ENCODE measurements at places on chromosomes 12 and 14.

DNA sequence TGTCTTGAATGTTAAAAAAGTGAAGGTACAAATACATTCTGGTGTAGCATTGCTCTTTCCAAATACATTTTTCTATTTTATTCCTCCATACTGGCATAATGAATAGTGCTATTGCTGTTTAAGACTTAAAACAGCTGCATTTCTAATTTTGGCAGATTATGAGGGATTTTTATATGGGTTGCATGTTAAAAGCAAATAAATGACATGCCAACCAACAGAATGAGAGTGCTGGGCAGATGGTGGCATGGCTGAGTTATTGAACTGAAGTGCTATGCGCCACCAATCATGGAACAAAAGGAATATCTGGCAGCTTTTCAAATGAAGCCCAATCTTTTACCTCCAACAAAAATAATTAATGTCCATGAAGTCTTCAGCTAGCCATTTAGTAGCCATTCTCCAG is 215.0 kb downstream of the PRKD1 start:
- DNase-seq, result no peak

DNA sequence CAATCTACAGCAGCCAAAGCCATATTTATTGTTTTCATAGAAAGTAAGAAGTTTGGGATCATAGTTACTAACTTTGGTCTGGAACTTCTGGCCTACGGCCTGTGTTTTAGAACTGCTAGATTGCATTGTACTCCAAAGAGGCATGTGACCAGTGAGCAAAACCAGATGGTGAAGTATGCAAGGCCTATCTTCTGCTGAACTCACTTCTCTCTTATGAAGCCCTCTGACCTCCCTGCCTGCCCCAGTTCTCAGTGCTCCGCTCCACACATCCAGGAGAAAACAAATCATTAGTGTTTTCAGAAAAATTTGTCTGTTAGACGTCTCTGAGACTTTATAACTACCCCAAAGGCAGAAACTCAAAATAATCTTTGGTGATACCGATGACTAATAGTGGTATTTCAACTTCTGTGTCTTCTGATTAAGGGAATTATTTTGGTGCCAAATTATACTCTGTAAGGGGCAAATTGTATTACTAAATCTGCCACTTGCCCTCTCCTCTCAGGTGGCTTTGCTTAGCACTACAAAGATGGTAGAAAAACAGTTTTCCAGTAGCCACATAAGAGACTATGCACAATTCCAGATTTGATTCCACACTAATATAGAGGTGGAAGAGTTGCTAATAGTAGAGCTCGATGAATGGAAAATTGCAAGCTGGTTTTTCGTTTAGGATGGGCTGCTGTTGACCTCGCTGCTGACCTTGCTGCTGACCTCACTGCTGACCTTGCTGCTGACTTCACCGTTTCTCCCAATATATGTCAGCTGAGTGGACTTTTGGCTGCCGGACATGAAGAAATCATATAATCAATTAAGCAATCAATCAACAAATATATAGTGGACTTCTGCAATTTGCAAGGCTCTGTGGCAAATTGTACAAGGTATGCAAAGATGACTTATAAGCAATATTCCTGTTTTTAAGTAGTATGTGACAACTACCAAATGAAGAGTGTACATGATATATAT is 147.5 kb downstream of the KITLG start:
- peak; percentile 20 for DNase-seq

DNA sequence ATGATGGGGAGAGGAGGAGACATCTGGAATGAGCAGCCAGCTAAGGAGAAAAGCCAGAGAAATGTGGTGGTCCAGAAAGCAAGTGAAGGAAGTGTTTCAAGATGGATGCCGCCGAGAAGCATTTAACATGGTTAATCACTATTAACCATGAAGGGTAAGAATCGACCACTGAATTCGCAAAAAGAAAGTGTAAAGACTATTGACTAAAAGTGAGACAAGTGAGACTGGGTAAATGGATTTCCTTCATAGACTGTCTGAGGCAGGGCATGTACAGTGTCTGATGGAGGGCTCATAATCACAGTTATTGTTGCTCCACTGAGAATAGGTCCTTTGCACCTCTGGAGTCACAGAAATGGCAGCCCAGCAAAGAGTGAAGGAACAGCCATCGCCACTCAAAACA is 25.3 kb upstream of the CLMN start:
- DNase-seq, result no peak

DNA sequence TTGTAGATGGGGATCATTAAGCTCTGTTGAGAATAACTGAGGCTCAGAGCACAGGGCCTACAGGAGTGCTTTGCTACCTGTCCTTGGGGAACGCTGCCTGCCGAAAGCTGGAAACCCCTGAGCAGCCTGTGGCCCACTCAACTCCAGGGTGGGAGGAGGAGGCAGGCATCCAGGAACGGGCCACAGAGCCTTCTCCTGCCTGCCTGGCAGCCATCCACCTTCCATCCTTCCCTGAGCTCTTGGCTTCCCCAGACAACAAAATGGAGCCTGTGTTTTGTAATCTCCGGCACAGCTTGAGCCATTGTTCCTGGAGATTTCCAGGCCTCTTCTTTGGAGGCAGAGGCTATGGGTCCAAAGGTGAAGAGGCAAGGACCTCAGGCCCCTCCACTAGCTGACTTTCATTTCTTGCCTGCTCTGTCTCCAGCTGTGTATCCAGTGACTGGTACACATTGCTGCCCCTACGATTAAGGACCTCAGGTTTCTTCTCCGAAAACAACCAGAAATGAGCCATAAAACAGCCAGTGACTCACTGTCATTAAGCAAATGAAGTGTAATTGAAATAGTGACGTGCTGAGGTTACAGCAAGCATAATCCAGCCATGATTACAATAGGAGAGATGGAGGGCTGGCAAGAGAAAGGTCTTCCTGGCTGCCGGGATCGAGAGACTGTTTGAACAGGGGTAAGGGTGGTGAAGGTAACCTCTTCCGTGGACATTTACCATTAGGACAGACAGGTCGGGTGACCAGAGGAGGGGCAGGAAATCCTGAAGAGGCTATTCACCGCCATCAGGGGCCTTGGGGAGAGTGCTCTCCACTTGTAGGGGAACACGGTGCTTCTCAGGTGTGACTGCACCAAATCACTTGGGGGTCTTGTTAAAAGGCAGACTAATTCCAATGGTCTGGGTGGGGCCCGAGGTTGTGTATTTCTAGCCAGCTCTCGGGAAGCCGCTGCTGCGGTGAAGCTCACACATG is 56.3 kb upstream of the KCNA5 start:
- no peak for DNase-seq

GRCh38 chr12:93205361-93205760 is 172.4 kb upstream of the NUDT4 start:
- DNase-seq, result no peak

DNA sequence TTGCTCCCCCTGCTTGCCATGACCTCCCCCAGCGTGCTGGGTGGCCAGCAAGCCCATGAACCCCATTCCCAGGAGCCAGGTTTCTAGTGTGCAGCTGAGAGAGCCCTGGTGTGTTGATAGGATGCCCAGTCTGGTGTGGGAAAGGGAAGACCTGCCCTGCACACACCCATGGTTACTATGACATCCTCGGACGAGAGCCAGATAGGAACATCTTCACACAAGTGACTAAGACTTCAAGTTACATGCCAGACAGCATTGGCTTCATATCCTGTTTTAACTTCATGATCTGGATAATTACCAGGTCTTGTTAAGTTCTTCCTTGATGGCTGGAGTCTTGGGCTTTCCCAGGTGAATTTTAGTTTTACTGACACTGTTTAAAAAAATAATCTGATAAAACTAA is 196.6 kb upstream of the EGLN3 start:
- DNase-seq, result no peak

DNA sequence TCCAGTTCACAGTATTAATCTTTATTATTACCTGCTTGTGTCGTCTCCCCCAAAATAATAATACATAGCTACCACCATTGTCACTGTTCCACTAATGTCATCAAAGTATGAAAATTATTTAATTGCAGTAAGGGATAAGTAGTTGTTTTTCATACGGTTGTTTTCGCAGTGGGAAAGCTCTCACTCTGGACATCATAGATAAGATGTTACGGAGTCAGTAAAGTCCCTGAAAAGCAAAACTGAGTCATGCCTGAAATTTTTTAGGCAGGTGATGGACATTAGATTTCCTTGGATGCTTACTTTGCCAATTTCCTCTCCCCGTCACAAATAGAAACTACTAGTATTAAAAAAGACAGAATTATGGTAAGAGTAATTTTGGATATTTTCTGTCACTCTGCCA is 13.2 kb downstream of the PNP start:
- DNase-seq, result no peak

- DNase-seq, result no peak
Observed at GRCh38 chr14:70670992-70671651, 29.4 kb downstream of the TTC9 start.

DNA sequence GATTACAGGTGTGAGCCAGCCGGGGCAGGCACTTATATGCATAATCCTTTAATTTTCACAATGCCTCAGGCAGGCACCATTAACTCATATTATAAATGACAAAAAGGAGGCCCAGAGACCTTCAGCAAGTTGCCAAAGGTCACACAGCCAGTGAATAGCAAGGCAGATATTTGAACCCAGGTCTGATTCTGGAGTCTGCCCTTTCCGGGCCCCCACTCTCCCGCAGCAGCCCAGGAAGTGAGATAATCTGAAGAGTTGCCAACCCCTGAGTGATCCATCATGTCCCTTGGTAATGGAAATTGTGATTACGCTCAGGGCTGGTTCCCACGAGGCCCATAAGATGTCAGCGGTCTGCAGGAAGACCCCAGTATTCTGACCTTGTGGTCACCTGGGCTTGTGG is 95.3 kb upstream of the MED13L start:
- DNase-seq, result no peak

GRCh38 chr14:67963960-67964812 is 144.6 kb downstream of the RAD51B start:
- DNase-seq, result peak; percentile 58

GRCh38 chr12:14975457-14975856 is 2.6 kb downstream of the PDE6H start:
- peak; percentile 46 for DNase-seq

GRCh38 chr12:52235822-52236361 is 2.8 kb downstream of the KRT7 start:
- DNase-seq, result no peak

- no peak for DNase-seq
Observed at GRCh38 chr14:45891417-45892080, 638.5 kb upstream of the MIS18BP1 start.

DNA sequence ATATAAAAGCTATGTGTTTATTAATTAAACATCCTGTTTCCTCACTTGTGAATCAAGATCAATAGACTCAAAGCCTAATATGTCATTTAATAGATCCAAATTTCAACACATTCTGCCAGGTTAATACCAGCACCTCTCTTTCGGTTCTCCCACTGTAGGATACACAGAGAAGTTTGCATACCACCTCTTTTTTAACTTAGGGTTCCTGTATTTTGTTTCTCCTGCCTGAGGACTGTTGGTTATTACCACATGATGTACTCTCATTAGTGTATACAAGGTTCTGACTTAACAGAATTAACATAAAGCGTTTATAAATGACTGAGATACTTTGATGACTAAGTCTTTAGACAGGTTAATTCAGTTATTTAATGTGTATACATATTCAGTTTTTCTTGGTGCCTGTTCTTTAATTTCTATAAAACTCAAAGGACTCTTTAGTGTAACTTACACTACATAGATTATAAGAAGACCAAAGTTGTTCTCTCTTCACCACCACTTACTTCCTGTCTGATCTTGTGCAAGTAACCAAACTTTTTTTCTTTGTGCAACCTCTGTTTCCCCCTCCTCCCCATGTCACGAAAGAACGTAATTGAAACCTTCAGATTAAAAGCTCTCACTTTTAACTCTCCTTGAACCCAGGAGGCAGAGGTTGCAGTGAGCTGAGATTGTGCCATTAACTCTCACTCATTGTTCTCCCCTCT is 89.8 kb upstream of the DNM1L start:
- DNase-seq, result peak; percentile 89

DNA sequence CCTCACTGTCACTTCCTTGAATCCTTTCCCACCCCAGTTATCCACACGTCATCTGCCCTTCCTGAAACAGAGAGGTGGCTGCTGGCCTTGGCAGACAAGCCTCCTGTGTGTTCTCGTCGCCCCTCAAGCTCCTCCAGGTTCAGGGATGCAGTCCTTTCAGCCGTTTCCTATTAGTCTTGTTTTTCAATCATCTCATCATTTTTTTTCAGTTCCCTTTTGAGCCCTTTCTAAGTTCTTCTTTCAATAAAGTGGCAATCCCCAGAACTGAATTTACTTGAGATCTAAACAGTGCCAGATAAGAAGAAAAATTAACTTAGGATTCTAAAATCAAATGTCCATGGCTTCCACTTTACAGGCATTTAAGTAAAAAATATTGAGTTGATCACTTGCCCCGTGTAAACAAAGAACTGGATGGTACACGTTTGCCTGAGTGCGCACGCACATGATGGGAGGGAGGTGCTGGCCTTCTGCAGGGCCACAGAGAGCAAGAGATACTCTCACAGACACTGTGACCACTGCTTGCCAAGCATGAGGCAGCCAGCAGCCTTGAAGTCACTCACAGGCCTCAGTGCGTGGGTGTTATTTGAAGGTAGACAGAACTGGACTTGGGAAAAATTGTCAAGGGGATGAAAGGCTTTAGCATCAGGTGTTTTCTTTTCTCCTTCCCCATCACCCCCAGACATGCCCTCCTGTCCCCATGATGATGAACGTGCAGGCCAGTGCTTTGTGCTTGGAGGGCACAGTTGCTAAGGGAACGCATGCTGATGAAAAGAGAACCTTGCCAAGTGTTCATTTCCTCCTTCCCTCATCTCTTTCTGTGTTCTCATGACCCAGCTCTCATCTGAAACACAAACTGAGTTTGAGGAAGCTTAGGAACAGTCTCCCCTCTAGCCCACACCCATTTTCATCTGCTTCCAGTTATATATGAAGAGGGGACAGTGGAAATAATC is 408.3 kb downstream of the EGLN3 start:
- DNase-seq, result no peak

- no peak for DNase-seq
Observed at GRCh38 chr14:100867631-100868315, 35.7 kb downstream of the RTL1 start.

GRCh38 chr12:112869778-112870177 is 37.0 kb upstream of the OAS1 start:
- no peak for DNase-seq

GRCh38 chr12:87513536-87514280 is 515.5 kb downstream of the C12orf50 start:
- DNase-seq, result no peak

GRCh38 chr12:125245581-125246557 is 180.6 kb downstream of the AACS start:
- DNase-seq, result no peak

- DNase-seq, result no peak
Observed at GRCh38 chr12:16323638-16324037, 23.8 kb upstream of the MGST1 start.

DNA sequence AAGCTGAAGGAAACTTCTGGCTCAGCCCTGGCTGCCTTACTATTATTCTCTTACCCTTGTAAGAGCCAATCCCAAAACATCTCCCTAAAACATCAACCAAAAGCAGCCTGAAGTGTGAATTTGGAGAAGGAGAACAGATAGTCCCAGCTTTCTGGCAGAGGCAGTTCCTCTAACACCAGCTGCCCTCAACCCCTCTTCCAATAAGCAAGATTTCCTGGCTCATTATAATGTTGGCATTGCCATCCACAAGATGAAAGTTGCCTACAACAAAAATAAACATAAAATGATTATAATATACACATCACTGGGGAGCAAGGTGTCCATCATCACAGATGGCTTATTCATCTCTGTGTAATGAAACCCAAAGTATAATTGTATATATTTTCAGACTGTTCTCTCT is 352.5 kb upstream of the CCDC196 start:
- DNase-seq, result no peak
